Lower leg skin (tissue), 4 donors: ENCODE measurements at places on chromosomes 2 and 18. TPM values are rescaled to one million over a fixed set of nuclear protein-coding genes. Genes with fewer than 3 reads are reported as not detected.

DNA sequence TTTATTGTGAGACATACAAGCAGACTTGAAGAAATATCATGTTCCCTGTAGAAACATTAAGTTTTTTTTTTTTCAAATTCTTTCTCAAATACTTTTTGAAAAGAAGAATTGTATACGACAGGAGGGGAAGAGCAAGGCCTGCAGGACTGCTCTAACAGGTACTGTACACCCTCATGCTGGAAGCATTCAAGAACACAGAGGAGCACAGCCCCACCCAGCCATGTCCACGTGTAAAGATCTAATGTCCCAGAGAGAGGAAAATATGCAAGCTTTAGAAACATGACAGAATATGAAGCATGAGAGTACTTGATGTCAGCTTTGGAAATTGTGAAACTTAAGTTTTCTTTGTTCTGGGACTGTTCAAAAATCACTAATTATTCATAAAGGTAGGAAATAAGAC is 191.6 kb downstream of the TTC32 start:
- DNase-seq, result no peak

DNA sequence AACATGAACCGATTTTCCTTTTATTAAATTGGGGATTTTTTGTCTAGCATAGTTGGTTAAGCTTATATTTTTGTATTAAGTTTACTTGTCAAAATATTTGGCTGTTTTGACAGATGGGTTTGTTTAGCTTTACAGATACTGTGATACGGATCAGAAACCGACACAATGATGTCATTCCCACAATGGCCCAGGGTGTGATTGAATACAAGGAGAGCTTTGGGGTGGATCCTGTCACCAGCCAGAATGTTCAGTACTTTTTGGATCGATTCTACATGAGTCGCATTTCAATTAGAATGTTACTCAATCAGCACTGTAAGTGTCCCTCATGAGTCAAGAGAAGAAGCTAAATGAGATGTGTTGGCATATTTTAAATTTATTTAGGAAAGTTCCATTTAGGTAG is 8.5 kb downstream of the PDK1 start:
- DNase-seq, result no peak

DNA sequence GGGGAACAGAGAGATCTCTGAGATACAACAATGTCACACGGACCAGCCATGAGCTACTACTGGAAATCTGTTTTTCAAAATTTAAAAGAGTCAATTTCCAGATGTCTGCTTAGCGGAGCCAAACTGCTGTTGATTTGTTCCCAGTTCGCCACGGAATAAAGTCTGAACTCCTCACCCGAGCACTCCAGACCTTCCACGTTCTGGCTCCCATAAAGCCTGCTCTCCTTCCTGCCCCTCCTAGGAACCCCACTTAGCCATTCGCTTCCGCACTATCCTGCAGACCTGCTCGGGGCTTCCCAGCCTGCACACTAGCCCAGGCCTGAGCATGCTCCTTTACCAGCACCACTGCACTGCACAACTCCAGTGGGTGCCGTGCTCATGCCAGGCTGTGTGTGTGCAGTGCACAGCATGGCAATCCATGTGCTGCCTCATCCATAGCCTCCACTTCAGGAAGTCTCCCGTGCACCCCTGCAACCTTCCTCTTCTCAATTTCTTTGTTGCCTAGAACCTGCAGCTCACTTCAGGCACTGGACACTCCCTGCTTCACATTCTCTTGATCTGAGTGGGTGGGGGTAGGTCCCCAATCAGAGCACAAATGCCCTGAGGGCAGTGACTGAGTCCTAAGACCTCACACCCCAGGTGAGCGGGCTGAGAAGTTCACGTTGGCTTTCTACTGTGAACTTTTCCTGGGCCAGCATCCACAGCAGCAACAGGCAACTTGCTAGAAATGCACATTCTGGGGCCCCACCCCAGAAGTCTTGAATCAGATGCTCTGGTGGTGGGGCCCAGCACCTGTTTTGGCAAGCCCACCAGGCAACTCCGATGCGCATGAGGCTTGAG is 53.7 kb downstream of the ZBTB7C start:
- DNase-seq, result peak; percentile 62

- no peak for DNase-seq
Measured at GRCh38 chr2:179764710-179765109, 96.7 kb downstream of the ZNF385B start.

DNA sequence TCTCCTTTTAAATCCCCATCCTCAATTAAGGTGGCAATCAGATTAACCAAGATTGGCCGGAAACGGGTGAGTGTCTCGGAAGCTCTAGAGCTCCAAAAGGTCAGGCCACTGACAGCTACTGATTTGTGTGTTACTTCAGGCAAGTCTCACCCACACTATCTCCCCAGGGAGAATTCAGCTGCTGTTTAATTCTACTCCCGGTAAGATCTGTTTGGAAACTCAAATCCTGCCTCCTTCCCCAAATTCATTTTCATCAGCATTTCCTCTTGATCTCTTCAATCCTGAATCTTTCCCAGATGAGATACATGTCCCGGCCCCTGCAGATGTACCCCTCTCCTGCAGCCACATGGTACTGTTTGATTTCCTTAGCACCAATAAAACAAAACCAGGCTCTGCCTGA is 34.9 kb downstream of the EFR3B start:
- DNase-seq, result no peak

The CFAP221 gene
- not detected for total RNA-seq

The IL36B gene
- total RNA-seq, result 2.3 TPM

- no peak for DNase-seq
Measured at GRCh38 chr2:106745468-106745867, 140.5 kb downstream of the ST6GAL2 start.

The TUBA4B gene
- total RNA-seq, result not detected

DNA sequence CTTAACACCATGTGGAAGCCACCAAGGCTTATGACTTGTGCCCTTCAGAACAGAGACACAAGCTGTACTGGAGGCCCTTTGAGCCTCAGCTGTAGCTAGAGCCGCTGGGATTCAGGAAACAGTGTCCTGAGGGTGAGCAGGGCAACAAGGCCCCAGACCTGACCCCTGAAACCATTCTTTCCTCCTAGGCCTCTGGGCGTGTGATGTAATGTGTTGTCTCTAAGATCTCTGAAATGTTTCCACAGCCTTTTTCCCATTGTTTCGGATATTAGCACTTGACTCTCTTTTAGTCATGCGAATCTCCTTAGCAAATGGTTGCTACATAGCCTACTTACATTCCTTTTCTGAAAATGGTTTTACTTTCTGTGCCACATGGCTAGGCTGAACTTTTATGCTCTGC is 114.9 kb downstream of the CD8B2 start:
- no peak for DNase-seq

The ASNSD1 gene
- 31.8 TPM for total RNA-seq

GRCh38 chr2:112584891-112585250 is 462 bp downstream of the CHCHD5 start:
- DNase-seq, result no peak

The POTEJ gene
- not detected for total RNA-seq

The IMPA2 gene
- 572 TPM for total RNA-seq

DNA sequence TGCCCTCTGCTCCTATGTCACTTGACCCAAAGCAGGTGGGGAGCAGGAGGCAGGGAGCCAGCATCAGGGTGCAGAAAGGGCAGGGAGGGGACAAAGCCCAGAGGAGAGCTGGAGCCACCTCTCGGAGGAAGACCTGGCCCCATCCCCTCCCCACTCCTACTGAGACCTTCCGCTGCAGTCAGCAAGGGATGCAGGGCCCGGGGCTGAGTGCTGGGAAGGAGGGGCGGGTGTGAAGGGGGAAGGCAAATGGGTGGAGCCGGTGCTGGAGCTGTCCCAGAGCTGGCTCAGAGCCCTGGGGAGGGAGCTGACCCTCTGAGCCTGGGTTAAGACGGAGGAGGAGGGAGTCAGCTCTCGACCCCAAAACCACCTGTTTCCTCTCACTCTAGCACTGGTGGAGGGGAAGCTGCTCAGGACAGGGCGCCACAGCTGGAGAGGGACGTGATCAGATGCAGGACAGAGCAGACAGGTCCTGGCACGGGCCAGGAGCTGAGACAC is 33.8 kb downstream of the HS1BP3 start:
- DNase-seq, result no peak

DNA sequence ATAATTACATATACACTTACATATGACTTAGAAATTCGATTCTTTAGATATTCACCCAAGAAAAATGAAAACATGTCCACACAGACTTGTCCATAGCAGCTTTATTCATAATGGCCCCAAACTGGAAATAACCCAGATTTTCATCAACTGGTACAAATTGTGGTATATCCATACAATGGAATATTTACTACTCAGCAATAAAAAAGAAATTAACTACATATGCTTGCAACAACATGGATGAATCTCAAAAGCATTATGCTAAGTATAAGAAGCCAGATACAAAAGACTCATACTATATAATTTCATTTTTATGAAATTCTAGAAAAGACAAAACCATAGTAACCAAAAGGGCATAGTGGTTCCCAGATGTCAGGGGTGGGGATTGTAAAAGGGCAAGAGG is 5.1 kb upstream of the REEP1 start:
- DNase-seq, result no peak
